NCI-H69 (cell line): ENCODE measurements at places on chromosomes 5 and 9.

- DNase-seq = no peak
Observed at GRCh38 chr5:139438707-139439012, 665 bp downstream of the DNAJC18 start.

DNA sequence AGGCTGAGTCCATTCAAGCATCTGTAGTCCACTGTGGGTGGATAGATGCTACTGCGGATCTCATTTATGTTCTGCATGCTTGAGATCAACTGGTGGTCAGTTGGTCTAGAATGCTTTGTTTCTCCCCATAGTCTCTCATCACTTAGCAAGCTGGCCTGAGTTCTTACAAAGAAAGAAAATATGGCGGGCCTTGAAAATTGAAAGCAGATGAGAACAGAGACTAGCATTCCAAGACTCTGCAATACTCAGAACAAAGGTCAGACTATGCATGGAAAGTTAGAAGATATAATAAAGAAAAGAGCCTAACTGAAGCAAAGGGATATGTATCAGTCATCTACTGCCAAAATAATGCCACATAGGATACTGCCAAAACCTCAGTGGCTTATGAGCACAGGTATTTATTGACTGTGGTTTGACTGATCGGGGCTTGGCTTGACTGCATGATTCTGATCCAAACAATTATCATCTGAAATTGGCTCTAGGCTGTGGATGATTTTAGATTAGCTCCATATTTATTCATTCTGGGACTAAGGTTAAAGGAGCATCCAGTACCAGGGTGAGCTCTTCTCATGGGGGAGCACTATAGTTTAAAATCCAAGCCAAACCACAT, 258.9 kb downstream of the TAF11L14 start:
- DNase-seq = no peak

DNA sequence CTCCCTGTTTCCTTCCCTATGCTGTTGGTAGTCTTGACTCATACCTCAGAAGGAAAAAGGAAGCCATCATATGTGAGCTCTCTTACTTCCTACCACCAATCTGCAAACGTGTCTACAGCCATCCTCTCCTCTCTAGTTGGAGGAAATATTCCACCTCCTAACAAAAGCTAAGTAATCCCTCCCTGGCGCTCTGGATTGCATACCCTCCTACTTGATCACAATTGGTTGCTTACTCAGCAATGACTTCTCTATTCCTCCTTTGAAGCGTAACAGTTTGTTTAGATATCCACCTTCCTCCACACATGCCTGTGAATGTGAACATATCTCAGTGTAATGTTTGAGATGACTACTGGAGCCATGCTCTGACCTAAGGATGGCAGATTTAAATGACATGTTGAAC, 18.2 kb downstream of the RUSC2 start:
- no peak for DNase-seq

DNA sequence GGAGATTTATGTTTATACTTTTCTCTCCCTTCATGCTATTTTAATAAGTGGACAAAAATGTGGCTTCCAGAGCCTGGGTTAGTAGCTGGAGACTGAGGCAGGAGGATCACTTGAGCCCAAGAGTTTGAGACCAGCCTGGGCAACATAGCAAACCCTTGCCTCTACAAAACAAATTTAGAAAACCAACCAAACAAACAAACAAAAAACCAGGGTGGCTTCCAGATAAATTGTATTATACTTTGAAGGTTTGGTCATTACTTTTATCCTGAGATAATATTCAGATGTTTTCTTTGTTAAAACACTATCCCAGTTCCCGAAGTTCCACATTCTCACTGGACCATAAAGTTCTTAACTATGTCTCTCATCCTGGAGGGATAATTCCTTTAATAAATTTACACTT, 46.0 kb downstream of the ALDH1A1 start:
- no peak for DNase-seq

DNA sequence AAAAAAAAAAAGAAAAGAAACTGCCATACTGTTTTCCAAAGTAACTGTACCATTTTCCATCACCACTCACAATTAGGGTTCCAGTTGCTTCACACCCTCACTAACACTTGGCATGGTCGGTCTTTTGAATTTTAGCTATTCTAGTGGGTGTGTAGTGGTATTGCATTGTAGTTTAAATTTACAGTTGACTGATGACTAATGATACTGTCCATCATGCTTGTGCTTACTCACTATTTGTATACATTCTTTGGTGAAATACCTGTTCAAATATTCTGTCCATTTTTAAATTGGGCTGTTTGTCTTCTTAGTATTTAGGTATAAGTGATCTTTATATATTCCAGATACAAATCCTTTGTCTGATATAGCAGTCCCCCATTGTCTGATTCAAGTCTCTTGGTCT, 36.2 kb upstream of the ZNF169 start:
- no peak for DNase-seq

DNA sequence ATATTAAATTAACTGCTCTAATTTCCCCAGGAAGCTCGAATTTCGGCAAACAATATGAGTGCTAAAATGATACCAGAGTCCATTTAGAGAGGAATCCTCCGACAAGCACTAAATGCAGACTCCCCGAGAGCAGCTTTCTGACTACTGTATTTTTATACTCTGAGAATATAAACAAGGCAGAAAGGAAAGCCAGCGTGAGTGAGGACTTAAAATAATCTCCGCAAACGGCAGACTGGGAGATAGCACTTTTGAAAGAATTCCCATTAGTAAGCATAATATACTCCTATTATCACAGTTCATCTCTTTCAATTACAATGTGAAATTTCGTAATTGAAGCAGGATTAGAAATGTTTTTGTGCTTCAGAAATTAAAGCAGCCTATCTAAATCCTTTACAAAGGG, 269.4 kb upstream of the PANK3 start:
- DNase-seq = no peak

DNA sequence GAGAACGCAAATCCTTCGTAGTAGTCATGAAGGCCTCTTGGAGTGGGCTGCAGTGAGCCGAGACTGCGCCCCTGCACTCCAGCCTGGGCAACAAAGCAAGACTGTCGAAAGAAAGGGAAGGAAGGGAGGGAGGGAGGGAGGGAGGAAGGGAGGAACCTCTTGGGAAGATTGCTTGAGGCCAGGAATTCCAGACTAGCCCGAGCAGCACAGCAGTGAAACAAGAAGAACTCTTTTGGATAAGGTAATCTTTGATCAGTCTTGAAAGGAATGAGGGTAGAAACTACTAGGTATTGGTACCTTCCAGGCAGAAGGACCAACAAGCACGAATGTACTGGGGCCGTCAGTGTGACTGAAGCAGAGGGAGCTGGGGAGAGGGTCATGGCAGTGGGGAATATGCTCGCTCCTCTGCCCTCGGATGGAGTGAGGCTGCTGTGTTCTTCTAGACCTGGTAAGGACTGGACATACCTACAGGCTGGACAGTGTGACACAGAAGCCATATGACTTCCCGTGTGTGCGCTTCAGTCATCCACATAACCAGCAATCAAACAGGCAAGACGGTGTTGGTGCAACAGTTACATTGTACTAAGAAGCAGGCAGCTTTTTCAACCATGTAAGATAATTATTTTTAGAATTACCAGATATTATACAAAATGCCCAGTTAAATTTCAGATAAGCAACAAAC, 45.2 kb downstream of the P4HA2 start:
- no peak for DNase-seq

DNA sequence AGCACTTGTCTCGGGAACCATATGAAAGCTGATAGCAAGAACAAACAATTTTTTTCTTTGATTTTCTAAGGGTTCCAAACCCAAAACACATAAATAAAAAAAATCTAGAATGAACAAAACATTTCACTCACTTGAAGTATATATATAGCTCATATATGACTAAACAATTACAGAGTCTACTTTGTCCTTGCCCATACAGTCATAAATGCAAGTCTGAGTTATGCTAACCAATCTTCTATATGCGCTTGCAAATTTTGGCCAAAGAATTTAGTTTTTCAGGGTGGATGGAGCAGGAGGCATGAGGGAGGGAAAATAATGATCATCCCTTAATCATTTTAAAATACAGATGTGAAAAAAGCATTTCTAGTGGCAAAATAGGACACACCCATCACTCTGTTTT, 370.1 kb downstream of the BNC2 start:
- DNase-seq = no peak

- no peak for DNase-seq
Observed at GRCh38 chr5:128572051-128572929, 34.2 kb upstream of the FBN2 start.

DNA sequence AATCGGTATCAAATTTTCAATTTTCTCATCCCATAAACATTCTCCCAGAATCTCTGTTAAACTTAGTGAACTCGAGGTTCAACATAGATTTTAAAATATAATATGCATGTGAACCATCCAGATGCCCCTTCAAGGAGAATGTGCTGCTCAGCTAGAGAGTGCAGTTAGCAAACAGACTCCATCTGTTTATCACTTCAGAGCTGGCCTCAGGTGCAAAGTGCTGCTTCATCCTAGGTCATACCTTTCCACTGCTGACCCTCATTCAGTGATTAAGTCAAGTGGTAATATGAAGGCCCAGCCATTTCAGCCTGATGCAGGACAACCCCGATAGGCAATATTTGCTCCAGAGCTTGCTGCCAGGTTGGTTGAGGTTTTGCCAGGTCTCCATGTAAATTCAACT, 339.0 kb upstream of the POU5F2 start:
- DNase-seq = peak; percentile 90

DNA sequence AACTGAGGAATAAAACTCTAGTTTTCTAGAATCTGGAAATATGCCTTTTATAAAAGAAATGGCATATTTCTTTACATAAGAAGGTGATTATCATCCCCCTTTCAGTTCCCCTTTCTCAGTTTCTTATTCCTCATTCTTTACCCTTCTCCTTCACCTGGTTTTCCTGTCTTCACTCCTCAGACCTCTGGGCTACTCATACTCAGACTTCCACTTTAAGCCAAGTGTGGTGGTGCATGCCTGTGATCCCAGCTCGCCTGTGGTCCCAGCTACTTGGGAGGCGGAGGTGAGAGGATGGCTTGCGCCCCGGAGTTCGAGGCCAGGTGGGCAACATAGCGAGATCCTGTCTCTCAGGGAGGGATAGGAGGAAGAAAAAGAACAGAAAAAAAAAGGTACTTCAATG, 57.2 kb downstream of the RANBP6 start:
- DNase-seq = no peak

- DNase-seq = no peak
Observed at GRCh38 chr5:150172145-150172544, 5.6 kb downstream of the CDX1 start.

DNA sequence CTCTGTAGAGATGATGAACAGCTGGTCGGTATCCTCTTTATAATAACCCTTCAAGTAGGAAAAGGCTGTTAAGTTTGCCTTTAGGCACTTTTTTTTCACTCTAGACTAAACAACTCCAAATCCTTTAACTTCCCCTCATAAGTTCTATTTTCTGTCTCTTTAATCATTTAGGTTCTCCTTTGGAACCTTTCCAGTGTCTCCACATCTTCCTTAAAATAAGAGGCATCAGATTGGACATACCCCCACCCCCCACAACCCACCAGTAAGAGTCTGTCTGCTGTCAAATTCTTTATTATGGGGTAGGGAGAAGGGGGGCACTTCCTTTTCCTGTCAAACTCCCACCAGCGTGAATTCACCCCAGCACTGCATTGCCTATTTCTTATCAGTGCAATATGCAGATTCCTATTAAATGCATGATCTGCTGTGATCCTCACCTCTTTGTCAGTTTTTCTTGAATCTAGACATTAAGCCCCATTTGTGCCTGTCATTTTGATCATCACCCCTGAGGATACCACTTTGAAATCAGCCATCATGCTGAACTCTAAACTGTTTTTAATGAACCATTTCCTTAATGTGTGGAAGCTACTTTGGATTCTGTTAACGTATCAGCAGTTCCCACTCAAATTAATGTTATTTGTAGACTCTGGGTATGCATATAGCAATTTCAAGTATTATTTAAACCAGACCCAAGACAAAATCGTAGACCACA, 212.2 kb downstream of the PDZD2 start:
- DNase-seq = no peak

GRCh38 chr5:175680463-175680862, 22.6 kb downstream of the HRH2 start:
- DNase-seq = no peak

GRCh38 chr5:145939540-145940065, 3.2 kb downstream of the SH3RF2 start:
- no peak for DNase-seq

DNA sequence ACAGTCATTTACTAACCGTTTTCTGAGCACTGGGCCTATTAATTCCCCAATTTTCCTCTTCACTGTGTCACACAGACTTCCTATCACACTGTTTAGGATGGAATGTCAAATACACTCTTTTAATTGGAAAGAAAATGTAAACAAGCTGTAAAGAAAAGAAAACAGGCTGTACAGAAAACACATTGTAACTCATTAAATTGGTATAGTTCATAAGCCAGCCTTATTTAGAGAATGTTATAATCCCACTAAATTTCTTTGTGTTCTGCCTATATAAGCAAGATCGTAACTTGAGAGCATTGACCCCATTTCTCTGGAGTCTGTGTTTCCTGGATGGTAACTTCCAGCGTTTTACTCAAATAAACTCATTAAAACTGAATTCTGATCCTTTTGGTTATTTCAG, 46.5 kb downstream of the TARS1 start:
- no peak for DNase-seq

DNA sequence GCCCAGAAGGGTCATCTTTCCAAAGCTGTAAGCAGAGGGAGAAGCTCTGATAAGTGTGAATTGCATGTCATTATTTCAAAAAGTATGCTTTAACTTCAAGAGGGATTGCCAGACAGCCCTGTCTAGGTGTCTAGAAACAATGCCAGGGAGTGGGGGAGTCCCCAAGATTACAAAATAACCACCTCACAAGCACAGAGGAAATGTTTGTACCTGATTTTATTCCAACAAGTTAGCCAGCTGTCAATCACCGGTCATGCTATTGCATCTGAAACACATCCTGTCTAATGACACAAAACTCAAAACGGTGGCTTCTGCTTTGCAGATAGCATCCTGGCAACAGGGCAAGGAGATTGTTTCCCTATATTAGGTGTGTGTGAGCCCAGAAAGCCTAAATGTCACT, 154.2 kb upstream of the WWC1 start:
- no peak for DNase-seq

GRCh38 chr5:141691867-141692532, 10.0 kb upstream of the ARAP3 start:
- peak; percentile 76 for DNase-seq
